ENCODE measurements at places on chromosomes 5 and 9. TPM values are rescaled to one million over a fixed set of nuclear protein-coding genes. Genes with fewer than 3 reads are reported as not detected.

DNA sequence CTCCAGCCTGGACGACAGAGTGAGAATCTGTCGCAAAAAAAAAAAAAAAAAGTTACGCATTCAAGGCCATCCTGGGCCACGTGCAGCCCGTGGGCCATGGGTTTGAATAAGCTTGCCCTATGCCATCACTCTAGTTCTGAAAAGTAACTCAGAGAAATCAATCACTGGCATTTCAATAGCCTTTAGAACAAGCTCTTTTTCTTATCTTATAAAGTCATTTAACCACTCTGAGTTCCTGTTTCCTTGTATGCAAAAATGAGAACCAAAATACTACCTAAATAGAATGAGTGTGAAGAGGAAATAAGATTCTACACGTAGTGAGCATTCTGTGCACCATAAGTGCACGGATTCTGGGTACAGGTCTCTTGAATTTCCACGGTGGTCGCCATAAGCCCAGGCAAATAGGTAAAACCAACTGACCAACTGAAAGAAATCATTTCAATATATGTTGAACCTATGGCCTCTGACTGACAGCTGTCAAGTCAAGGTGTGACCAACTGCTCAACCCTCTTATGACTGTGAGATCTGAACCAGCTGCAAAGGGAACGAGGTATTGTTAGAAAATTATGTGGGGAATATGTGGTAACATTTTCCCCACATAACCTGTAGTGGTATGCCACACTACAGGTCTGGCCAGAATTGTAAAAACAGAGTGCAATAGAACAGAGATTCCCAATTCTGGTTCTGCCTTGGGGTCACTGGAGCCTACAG, 143.9 kb upstream of the LHFPL2 start:
- DNase-seq = no peak

DNA sequence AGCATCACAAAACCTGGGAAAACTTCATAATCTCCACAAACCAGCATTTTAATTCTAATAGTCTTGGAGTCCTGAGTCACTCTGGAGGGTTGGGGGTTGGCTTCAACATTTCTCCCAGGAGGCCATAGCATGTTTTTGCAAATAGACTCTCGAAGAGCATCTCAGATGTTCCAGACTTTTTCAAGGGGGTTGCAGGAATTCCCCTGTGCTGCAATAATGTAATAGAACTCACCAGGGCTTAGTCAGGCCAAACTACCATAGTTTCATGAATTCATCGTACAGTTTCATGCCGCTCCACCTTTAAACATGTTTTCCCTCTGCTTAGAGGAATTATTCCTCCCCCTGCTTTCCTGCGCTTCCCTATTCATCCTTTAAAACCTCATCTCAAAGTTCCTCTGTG, 499.5 kb upstream of the KLF4 start:
- no peak for DNase-seq

DNA sequence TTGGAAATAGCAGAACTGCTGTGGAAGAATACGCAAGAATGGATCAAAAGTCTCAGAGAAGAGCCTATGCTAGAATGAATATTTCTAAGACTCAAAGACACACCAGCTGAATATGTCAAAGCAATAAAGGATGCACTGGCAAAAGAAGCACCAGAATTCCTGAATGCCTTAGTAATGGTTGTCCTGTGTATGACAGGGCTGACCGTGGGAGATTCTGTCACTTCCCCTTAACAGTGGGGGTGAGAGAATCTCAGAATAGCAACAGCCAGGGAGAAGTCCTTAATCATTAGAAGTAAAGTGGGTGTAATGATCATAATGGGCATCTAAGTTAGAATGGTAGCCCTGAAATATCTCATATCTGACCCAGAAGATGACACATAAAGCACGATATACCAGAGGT, 14.6 kb upstream of the PRR16 start:
- DNase-seq = peak; percentile 64

- DNase-seq = no peak
These were observed 52.4 kb downstream of the GPR21 start for GRCh38 chr9:123085916-123086315.

GRCh38 chr5:175517824-175518450, 39.6 kb downstream of the SFXN1 start:
- DNase-seq = peak; percentile 88

Gene ADRB2
- total RNA-seq = 3.7 TPM

Gene FOXE1
- 163 TPM for total RNA-seq
